ENCODE measurements at places on chromosomes 7 and 10.

DNA sequence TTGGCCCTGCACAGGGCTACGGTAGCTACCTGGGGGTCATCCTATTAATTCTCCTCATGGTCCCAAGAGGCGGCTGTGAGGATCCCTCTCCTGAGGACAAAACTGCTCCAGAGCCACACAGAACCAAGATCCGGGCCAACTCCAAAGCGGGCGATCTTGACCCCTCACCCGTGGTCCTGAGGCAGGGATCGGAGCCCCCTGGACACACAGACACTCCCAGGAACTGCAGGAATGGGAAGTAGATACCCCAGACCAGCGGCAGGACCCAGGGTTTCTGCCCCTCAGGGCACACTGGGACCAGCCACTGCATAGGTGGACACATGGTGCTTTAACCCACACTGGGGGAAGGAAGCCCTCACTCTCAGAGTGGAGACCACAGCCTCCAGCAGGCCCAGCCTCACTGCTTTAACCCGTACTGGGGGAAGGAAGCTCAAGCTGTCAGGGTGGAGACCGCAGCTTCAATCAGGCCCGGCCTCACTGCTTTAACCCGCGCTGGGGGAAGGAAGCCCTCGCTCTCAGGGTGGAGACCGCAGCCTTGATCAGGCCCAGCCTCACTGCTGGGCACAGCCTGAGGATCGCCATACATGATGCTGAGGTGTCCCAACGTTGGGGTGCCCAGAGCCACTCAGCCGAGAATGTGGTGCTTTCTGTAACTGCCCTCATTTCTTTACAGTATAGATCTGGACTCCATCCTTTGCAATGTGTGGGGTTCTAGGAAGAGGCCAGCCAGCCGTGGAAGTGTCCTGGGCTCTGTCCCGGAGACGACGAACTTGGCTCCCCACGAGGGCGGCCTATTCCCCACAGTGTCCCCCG lies 60.1 kb downstream of the DIP2C start:
- DNase-seq, result no peak

DNA sequence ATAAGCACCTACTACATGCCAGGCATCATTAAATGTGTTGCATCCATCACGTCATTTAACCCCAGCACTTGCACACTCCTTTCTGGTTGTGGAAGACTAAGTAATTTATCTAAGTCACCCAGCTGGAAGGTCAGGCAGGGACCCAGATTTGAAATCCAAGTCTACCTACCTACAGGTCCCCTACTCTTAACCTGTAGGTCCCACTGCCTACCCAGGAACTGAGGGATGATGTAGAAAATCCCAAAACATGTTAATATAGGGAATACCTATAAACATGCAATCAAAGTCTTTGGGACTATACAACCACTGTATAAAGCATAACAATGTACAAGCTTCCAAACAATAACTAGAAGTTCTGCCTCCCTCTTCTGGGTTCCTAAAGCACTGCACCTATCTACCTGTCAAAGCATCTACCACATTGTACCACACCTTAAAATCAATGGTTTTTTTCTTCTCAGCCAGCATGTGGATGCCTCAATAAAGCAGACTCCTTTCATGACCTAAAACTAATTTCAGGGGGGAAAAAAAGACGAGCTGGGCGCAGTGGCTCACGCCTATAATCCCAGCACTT lies 5.6 kb downstream of the IL6 start:
- no peak for DNase-seq

GRCh38 chr7:53315981-53316380 lies 280.5 kb downstream of the POM121L12 start:
- no peak for DNase-seq

DNA sequence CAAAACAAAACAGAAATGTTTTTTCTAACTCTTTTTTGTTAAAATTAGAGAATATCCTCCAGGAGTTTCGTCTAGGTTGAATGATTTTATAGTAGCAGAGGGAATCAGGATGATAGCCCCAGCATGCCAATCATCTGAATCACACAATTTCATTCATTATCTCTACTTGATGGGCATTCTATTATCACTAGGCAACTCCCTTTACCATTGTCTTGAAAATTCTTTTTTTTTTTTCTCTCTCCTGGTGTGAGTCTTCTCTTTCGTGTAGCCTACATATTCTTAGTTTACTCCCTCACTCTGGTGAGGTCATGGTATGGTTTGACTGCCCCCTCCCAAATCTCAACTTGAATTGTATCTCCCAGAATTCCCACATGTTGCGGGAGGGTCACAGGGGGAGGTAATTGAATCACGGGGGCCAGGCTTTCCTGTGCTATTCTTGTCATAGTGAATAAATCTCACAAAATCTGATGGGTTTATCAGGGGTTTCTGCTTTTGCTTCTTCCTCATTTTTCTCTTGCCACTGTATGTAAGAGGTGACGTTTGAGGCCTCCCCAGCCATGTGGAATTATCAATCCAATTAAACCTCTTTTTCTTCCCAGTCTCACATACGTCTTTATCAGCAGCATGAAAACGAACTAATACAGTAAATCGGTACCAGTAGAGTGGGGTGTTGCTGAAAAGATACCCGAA lies 105.0 kb downstream of the OTUD1 start:
- DNase-seq, result no peak

DNA sequence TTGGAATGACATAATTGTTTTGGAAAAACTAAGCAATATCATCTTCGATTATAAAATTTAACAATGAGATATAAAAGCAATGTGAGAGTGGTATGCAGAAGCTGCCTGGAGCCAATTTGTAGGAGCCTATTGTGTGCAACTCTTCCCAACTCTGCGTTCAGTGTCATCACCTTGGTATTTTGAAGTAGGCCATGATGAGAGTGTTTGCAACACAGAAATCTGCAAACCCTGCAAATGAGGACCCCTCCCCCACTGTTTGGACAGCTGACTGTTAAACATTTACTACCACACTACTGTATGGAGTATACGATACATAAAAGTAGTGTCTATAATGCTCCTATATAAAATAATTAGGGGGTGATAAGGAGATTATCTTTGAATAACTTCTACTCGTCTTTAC lies 531.3 kb downstream of the ATRNL1 start:
- no peak for DNase-seq

DNA sequence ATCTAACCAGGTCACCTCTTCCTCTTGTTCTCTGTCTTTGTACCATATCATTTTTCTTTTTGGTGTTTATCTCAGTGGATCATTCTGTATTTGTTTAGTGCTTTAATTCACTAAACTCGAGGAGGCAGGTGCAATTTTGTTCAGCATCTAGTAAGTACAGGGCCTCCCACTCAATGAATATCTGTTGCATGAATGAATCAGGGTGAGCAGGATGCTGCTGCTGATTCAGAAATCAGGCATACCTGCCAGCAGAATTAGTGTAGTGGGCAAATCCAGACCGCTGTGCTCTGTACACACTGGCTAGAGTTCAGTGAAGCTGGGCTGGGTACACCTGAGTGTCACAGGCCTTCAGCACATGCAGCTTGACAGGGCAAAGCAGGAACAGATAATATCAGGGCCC lies 511.9 kb downstream of the SUGCT start:
- DNase-seq, result no peak

DNA sequence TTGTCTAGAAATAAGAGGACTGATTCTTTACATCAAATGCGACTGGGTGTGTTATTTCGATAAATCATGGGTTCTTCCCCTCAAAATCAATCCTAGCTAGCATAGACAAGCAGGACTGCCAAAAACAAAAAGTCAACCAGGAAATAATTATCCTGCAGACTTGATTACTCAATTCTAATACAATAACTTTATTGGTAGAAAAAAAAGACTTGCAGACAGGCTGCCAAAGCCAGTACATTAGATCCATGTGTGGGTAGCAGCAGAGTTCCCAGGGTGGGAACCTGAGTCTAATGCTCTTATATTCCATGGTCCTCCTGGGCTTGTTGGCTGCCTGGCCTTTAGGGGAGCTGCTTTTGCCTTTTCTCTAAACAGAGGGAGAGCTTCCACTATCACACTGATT lies 7.8 kb downstream of the AFAP1L2 start:
- DNase-seq, result no peak

- DNase-seq, result peak; percentile 2
Observed at GRCh38 chr7:34165927-34166550, 260.7 kb downstream of the BMPER start.

DNA sequence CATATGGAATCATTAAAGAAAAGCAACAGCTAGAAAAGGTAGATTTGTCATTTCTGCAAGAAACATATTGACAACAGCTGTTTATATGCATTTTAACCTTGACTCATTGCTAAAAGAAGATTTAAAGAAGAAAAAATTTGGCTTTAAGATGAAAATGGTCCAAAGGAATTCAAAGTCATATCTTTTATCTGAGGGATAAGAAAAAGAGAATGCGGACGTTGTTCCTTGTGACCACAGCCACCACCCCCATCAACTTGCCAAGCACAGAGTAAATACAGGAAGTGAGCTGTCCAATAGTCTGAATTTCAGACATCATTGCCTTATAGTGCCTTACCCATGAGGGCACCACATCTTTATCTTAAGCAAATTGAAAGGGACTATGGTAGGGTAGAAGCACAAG lies 7.3 kb upstream of the CRPPA start:
- DNase-seq, result no peak

DNA sequence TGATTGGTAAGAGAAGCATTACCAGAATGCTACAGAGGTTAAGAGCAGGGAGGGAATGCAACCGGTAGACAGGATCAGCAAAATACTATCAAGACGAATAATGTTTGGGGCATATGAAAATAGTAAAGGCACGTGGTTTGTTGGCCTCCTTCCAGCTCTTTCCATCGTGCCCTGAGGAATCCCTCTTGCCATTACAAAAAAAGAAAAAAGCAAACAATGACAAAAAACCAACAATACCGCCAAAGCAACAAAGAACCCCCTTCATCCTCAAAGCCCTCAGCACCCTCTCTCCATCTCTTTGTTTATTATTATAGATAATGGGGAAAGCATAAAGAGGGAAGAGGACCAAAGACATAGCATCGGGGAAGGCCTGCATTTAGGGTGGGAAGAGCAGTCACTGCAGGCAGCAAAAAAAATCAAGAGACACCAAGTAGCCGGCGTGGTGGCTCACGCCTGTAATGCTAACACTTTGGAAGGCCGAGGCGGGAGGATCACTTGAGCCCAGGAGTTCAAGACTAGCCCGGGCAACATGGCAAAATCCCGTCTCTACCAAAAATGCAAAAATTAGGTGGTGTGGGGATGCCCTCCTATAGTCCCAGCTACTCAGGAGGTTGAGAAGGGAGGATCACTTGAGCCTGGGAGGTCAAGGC lies 78.0 kb downstream of the HIP1 start:
- no peak for DNase-seq

DNA sequence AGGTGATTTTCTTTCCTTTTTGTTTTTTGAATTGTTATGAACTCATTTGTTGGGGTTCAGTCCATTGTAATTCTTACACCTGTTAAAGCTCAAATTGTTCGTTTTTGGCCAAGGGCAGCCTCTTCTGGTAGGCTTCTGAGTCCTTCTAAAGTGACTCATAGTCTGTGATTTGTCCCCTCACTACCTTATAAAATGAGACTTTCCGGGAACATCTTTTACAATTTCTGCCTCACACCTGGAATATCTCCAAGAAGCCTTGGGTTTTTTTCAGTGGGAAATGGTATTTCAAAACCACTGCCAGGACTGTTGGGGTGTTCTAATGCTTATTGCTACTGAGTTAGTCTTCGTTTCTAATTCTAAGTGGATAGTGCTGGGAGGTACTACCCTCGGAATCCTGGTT lies 56.7 kb downstream of the BMPR1A start:
- DNase-seq, result no peak

- DNase-seq, result peak; percentile 7
Observed at GRCh38 chr10:108783897-108784296, 1139.4 kb downstream of the XPNPEP1 start.

DNA sequence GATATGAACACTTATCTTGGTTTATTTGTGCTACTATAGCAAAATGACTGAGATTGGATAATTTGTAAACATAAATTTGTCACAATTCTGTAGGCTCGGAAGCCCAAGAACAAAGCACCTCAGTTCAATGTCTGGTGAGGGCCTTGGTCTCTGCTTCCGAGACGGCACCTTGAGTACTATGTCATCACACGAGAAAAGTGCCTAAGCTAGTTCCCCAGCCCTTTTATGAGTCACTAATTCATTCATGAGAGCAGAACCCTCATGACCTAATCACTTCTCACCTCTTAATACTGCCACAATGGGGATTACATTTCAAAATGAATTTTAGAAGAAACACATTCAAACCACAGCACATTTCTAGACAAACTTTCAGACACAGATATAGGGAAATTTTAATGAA lies 52.0 kb upstream of the PRSS1 start:
- DNase-seq, result no peak

DNA sequence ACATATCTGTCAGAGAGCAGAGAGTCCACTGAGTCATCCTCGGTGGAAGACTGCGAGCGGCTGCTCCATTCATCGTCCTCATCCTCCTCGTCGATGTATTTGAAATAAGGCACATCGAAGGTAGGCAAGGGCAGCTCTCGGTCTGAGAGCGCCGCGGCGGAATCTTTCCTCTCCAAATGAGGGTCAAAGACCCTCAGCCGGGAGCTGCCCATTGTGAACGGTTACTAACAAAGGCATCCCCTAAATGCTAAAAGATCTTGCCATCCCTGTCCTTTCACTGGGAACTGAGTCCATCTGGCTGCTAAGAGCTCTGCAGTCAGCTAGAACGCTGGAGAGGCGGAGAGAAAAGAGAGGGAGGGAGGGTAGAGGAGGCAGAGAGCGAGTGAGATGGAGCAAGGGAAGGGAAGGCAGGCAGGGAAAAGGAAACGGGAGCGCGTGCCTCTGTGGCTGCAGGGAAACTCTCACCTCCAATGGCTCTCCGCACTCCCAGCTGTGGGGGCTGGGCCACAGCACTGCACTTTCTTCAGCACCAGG lies 163.4 kb downstream of the RAPGEF5 start:
- DNase-seq, result no peak

- DNase-seq, result no peak
Observed at GRCh38 chr10:99497343-99498025, 35.3 kb upstream of the NKX2-3 start.

GRCh38 chr7:117124591-117125220 lies 171.4 kb downstream of the ST7 start:
- DNase-seq, result peak; percentile 96

- DNase-seq, result no peak
Observed at GRCh38 chr7:124480036-124480820, 285.4 kb downstream of the GPR37 start.

DNA sequence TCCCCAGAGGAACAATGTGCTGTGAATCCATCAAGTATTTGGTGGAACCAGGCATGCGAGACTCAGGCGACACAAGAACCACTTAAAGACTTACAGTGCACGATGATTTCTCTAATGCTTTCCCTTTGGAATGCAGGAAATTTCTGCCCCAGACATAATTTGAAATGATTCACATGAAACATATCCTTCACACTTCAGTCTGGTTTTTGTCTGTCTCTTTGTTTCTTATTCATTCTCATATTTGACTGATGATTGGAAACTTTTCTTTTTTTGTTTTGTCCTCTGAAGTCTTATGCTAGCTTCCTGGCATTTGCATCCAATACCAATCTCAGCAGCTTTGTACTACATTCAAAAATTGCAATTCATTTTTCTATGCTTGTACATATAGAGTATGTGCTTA lies 502.8 kb downstream of the PHTF2 start:
- no peak for DNase-seq

- peak; percentile 45 for DNase-seq
Observed at GRCh38 chr10:28241741-28242399, 61.0 kb downstream of the MPP7 start.

- no peak for DNase-seq
Observed at GRCh38 chr7:139897422-139898090, 68.5 kb downstream of the TBXAS1 start.

All from glomerular endothelial cell (primary cell).